Motor neuron (in vitro differentiated cells): ENCODE measurements at places on chromosomes 6 and 20. TPM values are rescaled to one million over a fixed set of nuclear protein-coding genes. Genes with fewer than 3 reads are reported as not detected.

GPX5 gene
- 0.21 TPM in 1 of 2 replicates, not detected in the other for total RNA-seq

DDR1 gene
- 146 and 156 TPM in 2 replicates for total RNA-seq

SLC25A27 gene
- total RNA-seq = 30.8 and 43.0 TPM in 2 replicates

FRK gene
- 0.13 and 0.14 TPM in 2 replicates for total RNA-seq

SLA2 gene
- 0.63 and 0.71 TPM in 2 replicates for total RNA-seq

RIMS4 gene
- 25.7 and 27.1 TPM in 2 replicates for total RNA-seq

PAX1 gene
- total RNA-seq = 0.34 and 0.52 TPM in 2 replicates

FAM217B gene
- 13.6 and 13.9 TPM in 2 replicates for total RNA-seq
